ENCODE measurements at places on chromosomes 7 and 10.

DNA sequence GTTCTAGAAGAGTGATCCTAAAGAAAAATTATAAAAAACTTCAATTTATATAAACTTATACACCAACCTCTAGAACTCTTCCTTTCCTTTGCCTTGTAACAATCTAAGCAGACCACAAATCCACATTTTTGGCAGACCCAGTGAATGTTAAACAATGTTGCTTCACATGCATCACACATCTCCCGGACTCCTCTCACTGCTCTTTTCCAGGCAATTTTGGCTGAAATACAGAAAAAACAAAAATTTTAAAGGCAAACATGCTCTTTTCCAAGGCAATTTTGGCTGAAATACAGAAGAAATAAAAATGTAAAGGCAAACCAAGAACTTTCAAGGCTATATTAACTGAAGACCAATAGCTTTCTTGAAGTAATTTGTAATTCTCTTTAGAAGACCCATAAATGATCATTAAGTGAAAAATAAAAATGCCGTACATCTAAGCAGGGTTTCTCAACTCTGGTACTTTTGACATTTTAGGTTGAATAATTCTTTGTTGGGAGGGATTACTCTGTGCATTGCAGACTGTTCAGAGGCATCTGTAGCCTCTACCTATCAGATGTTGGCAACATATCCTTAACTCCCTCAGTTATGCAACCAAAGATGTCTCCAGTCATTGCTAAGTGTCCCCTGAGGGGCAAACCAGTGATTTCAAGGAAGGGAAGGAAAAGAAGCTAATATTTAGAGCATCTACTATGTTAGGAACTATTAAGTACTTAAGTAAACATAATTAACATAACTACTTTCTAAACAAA lies 64.4 kb downstream of the NRBF2 start:
- DNase-seq: no peak

DNA sequence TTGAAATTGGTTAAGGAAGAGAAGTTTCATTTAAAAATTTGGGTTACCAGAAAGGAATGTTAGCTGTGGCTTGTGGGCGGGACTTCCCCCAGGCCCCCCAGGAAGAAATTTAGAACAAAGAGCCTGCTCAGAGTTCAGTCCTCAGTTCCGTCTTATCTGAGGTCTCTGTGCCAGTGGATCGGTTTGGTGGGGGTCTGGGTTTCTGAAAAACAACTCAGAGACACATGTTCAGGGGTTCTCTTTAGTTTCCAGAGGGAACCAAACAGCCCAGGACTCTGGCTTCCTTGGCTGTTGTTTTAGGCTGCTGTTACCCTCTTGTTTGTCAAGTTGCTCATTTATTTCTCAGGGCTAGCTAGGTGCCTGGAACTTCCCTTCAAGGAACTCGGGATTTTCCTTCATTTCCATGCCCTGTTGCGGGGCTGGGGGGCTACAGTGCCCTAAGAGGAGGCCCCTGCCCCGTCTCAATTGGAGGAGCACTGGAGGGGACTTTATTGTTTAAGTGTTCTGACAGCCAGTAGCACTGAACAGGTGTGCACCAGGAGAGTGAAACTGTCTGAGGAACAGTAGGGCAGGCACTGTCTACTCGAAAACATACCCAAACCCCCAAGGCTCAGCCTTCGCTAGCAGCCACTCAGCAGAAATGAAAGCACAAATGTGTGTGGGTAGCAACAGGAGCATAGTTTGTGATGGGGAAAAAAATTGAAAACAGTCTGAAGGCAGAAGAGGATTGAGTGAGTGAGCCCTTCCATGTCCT lies 59.9 kb downstream of the ALOX5 start:
- DNase-seq: peak; percentile 70

- no peak for DNase-seq
Measured at GRCh38 chr10:123967626-123968243, 76.1 kb upstream of the CPXM2 start.

DNA sequence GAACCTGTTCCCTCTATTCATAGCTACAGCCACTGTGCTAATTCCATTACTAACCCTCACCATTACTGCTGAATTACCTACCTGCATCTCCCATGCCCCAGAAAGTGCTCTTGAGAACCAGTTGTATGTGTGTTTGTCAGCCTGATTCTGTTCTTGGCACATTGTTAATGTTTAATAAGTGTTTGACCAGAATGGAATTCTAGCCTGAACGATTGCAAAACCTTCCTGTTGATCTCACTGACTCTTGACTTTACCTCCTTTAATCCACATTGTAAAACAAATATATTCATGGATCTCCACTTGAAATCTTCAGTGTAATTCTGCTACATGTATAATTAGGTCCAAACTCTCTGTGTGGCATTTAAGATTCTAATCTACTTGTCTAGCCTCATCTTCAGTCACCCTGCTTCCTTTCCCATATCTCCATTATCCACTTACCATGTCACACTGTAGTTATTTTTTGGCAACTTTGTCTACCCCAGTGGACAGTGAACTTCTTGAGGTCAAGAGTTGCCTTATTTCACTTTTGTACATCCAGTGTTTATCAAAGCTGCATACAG lies 4.9 kb downstream of the ZNF277 start:
- DNase-seq: no peak

All from GM12878 (cell line).